ENCODE measurements at places on chromosomes 2 and 18. TPM values are rescaled to one million over a fixed set of nuclear protein-coding genes. Genes with fewer than 3 reads are reported as not detected.

Gene CAPN13
- not detected for total RNA-seq

Gene OTOS
- not detected for total RNA-seq

Gene SCN9A
- total RNA-seq: 0.96 TPM

Gene ASB18
- total RNA-seq: not detected

Gene HOXD8
- 24.8 TPM for total RNA-seq

Gene CXCR1
- total RNA-seq: not detected
